ENCODE measurements at places on chromosomes 2 and 18.

GRCh38 chr2:30625701-30626100 lies 178.7 kb downstream of the LCLAT1 start:
- no peak for DNase-seq

- no peak for DNase-seq
Measured at GRCh38 chr2:38735999-38736320, 15.2 kb downstream of the SRSF7 start.

DNA sequence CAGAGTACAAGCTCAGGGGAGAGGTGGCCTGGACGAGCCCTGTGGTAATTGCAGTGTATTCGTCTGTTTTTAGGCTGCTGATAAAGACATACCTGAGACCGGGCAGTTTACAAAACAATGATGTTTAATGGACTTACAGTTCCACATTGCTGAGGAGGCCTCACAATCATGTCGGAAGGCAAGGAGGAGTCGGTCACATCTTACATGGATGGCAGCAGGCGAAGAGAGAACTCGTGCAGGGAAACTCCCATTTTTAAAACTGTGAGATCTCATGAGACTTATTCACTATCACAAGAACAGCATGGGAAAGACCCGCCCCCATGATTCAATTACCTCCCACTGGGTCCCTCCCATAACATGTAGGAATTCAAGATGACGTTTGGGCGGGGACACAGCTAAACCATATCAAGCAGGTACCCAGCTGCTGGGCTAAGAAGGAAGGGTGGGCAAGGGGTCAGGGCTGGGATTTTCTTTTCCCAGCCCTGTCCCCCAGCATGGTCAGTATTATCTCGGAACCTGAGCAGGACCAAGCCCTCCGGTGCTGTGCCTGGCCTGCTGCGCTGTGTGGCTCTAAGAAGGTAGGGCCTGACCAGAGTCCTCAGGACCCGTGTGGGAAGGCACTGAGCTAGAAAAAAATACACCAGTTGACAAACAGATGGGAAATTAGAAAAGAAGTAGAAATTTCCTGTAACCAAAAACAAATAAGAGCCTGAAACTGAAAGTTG lies 78.6 kb upstream of the SH3BP4 start:
- DNase-seq, result no peak

- no peak for DNase-seq
Measured at GRCh38 chr2:42085706-42086487, 38.1 kb downstream of the PKDCC start.

DNA sequence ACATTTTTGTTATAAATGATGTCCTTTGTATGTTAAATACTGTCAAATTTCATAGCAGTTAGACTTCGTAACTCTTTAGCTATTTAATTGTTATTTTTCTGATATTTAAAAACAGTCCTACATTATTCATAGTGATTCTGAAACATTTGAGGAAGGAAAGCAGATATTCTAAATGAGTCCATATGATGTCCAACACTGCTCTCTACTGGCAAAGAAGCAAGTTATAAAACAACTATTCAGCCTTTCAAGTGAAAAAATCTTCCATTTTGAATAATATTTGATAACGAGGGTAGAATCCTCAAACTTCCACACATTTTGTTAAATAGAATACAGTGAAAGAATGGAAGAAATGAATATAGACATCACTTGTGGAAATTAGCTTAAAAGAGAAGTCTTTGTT lies 220.8 kb downstream of the GULP1 start:
- DNase-seq, result no peak

DNA sequence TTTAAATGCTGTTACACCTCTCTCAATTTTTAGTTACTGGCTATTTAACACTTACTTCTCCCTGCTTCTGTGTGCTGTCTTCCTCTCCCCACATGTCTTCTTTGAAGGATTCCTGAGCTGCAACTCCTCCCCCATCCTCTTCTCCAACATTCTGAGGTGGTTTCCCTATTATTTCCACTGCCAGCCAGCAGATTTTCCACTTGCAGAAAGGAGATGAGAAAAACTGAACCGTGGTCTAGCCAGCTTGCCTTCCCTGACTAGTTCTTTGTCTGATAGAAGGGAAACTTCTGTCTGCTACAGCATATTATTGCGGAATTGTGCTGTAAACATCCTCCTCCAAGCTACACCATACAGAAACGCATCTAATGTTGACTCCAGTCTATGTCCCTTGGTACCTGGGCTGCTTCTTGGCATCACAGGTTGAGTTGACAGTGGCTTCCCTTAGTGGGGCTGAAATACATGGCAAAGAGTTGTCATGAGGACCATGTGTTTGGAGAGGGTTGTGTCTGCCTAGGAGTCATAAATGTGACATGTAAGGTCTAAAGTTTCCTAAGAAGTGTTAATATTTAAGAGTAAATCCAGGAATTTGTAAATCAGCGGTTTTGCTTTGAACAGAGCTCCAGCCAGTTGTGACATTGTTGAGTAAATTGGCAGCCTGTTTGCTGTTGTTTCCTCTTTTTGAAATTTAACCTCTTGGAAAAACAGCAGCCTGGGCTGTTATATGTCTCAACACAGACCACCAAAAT lies 68.3 kb upstream of the RND3 start:
- DNase-seq, result no peak

DNA sequence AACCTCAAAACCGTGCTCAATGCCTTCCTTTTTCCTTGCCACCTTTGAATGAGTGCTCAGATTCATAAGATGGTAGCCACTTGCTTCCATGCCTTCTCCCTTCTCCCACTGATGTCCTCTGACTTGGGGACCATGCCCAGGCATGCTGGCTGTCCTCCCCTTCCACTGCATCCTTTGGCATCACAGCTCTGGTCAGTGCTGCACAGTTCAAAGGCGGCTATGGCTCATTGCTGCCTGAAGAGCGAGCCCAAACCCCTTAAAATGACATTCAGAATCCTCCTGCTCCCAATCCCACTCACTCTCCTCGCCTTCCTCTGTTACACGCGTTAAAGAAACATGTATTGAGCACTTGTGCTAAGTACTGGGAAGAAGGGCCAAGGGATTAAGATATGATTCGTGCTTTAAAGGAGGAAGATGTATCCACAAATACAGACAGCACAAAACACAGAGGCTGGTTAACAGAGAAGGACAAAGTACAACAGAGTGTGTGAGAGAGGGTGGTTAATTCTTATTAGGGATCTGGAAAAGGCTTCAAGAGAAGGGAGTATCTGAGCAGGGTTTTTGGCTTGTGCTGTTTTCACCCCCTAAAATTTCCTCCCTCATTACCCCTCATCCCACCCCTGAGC lies 81.8 kb downstream of the CERKL start:
- no peak for DNase-seq

DNA sequence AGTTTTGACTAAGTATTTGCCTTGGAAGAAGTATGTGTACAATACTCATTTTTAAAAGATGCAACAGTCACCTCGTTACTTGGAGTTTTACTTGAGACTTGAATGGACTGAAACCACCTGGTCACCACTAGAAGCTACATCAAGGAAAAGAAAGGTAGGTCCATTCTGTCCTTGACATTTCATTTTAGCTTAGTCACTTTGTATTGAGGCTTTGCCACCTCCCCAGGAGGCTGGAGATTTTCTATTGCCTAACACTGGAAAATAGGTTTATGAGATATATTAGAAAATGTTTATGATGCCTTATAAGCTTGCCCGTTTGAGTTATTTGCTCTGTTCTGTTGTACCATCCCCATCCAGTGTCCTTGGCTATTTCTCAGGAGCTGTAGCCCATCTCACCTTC lies 107.9 kb upstream of the ETAA1 start:
- DNase-seq, result no peak

DNA sequence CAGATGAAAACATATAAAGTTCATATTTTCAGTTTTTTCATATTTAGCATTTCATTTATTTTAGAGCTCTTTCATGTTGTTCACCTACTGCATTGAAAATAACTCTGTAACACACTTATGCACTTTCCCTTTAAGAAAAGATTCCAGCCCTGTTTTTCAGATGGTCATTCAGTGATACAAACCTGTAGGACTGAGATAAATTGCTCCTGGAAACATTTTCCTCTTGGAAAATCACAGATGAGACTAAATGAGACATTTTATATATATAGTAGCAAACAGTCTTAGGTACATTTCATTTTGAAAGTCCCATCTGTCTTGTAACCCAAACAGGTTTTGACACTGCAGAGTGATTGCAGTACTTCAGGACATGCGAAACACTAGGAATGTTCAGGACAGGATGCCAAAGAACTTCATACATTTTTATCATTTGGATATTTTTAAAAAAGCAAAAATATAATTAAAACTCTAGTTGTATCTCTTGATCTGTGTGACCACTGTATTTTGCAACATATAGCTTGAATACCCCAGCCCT lies 412.4 kb downstream of the MTX2 start:
- DNase-seq, result no peak

- DNase-seq, result peak; percentile 55
Measured at GRCh38 chr2:96962567-96963203, 23.7 kb downstream of the FAM178B start.

DNA sequence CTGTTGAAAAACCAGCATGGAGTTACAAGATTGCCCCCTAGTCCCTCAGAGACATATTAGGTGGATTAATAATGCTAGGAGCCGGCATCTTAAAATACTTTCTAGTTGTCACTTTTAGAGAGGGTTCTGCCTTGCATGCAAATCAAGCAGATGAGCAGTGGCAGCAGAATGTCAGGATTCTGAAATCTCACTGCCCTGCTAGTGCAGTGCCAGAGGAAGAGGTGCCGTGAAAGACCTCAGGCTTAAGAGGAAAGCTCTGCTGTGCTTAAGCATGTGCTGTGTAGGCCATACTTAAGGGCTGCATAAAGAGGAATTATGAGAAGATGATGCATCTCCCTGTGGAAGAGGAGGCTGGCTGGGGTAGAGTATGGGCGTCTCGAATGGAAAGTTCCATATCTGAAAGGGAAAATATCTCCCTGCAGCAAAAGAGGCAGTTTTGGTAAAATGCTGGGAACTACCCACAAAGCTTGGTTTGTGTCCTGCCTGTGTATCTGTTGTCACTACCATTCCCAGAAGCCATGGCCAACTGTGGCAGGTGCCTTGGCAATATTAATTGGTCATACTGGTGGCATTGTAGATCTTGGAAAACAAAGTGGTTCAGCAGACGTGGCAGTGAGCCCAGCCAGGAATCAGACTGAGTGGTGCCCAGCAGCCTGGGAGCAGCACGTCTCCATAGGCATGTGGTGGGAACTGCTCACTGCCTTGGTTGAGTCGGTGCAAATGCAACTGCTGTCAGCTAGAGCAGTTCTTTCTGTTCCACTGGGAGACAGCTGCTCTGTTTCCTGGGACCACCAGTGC lies 131.9 kb downstream of the EVA1A start:
- no peak for DNase-seq

DNA sequence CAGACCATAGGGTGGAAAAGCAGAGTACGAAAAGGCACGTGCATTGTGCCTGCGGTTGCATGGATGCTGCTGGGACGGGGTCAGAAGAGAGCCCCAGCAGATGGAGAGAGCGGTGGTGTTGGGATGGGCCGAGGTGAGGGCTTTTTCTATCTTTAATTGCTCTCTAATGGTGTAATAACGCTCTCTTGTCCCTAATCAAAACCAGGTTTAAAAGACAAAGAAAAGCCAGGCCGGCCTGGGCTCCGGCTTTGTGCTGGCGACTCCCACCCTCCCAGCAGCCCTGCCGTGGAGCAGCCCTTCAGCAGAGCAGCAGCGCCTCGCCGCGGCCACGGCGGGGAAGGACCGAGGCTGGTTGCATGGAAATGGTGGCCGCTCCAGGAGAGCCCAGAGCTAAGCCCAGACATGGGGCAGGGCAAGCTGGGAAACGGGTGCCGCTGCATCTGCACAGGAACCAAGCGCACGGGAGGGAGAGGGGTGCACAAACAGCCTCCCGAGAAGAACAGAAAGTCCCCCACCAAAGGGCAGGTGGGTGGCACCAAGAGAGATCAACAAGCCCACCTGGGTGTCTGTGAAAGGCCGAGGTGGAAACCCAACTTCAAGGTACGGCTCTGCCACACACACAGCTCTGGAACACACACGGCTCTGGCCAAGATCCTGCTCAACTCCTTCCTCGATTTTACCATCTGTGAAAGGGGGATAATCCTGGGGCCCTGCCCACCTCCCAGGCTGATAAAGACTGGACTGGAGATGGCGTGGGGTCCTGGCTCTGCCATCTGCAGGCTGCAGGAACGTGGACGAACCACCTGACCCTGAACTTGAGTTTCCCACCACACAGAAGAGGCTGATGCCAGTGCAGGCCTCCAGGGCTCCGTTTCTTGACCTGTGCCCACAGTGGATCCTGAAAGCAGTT lies 15.0 kb downstream of the HS1BP3 start:
- no peak for DNase-seq
